ENCODE measurements at places on chromosomes 16 and 17. TPM values are rescaled to one million over a fixed set of nuclear protein-coding genes. Genes with fewer than 3 reads are reported as not detected.

KCNJ18 gene
- total RNA-seq, result not detected

GAST gene
- not detected for total RNA-seq

SMIM36 gene
- total RNA-seq, result not detected

CHST6 gene
- total RNA-seq, result not detected

KRT12 gene
- total RNA-seq, result not detected

SLC52A1 gene
- not detected for total RNA-seq

IRX6 gene
- not detected for total RNA-seq

PRKCB gene
- not detected for total RNA-seq

CDH3 gene
- total RNA-seq, result not detected

MYH3 gene
- total RNA-seq, result 0.02 TPM

METRN gene
- total RNA-seq, result 33.7 TPM

ESRP2 gene
- total RNA-seq, result not detected

TBC1D3C gene
- 0.46 TPM for total RNA-seq

OR1F1 gene
- not detected for total RNA-seq

SP6 gene
- not detected for total RNA-seq

DYNLL2 gene
- total RNA-seq, result 12.8 TPM

KRTAP1-3 gene
- total RNA-seq, result not detected

NIP7 gene
- 24.0 TPM for total RNA-seq

SOX8 gene
- 0.25 TPM for total RNA-seq

KARS1 gene
- 161 TPM for total RNA-seq

FOXO3B gene
- not detected for total RNA-seq

RGS11 gene
- not detected for total RNA-seq

SMPD3 gene
- not detected for total RNA-seq

CD300E gene
- not detected for total RNA-seq

STH gene
- not detected for total RNA-seq

TEKT3 gene
- not detected for total RNA-seq

HOXB1 gene
- total RNA-seq, result not detected

KCNJ12 gene
- 5.2 TPM for total RNA-seq

XAF1 gene
- 4.9 TPM for total RNA-seq

MYH13 gene
- total RNA-seq, result 0.03 TPM

PHOSPHO1 gene
- not detected for total RNA-seq

ACSM2B gene
- total RNA-seq, result not detected

FAM83G gene
- 4.7 TPM for total RNA-seq

FBXL20 gene
- total RNA-seq, result 31.8 TPM

NUDT7 gene
- total RNA-seq, result not detected

Data from MG63 (cell line).